NCI-H1694 (cell line): ENCODE measurements at places on chromosomes 3 and 15.

GRCh38 chr3:66486646-66487045 is 14.2 kb downstream of the LRIG1 start:
- DNase-seq = no peak

DNA sequence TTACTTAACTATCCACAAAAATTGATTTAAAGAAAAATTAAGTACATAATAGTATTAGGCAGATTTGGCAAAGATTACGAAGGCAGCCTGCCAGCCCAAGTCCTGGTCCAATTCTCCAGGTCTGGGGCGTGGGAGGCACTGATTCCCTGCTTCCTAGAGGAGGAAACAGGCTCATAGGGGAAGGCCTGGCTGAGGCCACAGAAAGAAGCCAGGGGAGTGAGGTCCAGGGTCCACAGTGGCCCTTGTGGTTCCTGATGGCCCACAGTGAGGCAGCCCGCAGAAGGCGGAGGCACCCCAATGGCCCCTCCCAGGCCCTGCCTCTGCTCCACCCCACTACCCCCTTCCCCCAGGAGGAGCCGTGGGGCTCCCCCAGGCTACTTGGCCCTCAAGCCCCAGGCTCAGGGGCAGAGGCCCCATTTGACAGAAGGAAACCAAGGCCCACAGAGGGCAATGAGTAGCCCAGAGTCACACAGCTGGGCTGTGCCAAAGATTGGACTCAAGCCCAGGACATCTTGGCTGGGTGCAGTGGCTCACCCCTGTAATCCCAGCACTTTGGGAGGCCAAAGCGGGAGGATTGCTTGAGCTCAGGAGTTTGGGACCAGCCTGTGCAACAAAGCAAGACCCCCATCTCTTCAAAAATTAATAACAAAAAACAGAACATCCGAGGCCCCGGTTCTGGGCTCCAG is 21.0 kb downstream of the H1-8 start:
- no peak for DNase-seq

- DNase-seq = no peak
Observed at GRCh38 chr3:76976996-76977395, 62.9 kb upstream of the ROBO2 start.

- DNase-seq = no peak
Observed at GRCh38 chr3:187120326-187120725, 19.0 kb downstream of the RPL39L start.

GRCh38 chr3:197613199-197613598 is 57.4 kb upstream of the BDH1 start:
- no peak for DNase-seq

- DNase-seq = no peak
Observed at GRCh38 chr3:170644711-170645110, 58.8 kb upstream of the SLC7A14 start.
